ENCODE measurements at places on chromosomes 11 and 22.

GRCh38 chr22:19612866-19613572 lies 88.8 kb upstream of the CLDN5 start:
- no peak for DNase-seq

DNA sequence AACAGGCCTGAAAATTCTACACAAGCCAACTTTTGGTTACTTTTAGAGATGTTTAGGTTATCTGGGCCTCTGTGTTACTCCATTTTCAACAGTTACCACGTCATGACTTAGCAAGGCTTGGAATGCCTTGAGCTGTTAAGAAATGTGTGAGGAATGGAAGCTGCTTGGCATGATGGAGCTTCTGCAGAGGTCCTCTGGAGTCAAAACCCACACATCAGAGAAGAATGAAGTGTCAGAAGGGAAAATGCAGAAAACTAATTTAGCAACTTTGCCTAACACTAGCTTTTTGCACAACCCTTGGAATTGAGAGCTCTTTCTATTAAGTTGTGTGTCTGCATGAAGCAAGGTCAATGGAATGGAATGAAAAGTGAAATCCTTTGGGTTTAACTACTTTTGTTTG lies 27.4 kb downstream of the FAT3 start:
- DNase-seq: no peak

DNA sequence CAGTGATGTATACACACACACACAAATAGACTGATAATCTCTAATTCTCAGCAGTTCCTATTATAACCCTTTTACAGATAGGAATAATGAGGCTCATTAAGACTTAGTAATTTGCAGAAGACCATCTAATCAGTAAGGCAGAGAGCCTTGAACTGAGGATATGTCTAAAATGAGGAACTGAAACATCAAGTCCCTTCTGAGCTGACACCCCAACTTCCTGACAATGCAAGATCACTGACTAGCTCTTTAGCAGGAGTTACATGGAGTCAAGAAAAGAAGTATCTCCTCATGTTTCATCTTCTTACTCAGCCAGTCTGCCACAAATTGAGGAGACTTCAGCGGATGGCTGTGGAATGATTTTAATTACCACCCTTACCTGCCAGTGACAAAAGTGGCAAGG lies 193.0 kb downstream of the MSANTD4 start:
- DNase-seq: no peak

DNA sequence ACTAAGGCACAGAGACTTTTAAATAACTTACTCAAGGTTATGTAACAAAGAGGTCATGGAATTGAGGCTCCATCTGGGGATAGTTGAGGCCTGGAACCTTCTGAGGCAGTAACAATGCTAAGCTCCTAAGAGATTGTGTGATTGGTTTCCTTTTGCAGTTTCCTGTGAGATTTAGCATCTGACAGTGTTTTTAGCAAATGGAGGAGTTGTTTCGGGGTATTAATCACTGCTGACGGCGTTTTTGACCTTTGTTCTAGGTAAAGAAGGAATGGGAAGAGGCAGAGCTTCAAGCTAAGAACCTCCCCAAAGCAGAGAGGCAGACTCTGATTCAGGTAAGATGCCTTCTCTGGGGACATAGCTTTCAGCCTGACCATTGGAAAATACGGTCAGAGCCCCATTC lies 32.1 kb upstream of the ST14 start:
- no peak for DNase-seq

DNA sequence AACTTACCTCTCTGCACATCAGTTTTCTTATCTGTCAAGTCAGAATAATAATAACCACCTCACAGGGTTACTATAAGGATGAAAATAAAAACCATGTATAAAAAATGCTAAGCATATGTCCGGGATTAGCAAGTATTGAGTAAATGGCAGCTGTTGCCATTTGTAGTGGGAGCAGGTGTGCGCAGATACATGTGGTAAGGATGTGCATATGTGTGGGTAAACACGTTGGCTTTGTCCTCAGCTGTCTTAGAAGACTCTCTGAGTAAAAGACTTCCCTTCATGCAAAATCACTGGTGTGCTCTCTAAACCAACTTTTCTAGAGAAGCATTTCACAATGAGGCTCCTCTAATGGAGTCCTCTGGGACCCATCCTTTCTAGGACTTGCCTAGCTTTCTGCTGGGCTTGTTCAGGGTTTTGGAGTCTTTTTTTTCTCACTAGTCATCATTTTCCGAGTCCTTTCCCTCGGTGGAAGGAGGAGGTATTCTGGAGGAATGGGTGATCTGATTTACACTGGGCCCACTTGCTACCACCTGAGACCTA lies 62.4 kb downstream of the NELL1 start:
- DNase-seq: no peak

DNA sequence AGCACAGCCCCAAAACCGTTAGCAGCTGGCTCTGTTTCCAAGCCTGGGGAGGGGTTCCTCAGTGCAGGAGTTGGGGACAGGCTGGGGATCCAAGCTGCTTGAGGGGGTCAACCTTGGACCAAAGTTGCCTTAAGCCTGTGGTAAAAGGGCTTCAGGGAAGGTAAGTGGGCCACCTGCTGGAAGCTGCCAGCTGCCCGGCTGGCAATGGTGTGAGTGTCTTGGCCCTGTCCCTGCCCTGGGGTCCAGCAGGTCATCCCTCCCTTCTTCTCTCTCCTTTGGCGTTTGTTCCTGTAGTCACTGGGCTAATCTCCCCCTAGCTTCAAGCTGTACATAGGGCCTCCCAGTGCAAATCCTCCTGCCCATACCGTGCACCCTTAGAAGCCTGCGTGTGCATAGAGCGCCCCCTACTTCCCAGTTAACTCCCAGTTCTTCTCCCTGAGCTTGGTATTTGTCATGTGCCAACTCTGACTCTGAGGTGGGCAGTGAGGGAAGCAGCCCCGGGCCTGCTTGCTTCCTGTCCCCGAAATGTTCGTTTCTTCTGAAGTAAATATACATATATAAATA lies 4.4 kb downstream of the TMEM258 start:
- DNase-seq: no peak

DNA sequence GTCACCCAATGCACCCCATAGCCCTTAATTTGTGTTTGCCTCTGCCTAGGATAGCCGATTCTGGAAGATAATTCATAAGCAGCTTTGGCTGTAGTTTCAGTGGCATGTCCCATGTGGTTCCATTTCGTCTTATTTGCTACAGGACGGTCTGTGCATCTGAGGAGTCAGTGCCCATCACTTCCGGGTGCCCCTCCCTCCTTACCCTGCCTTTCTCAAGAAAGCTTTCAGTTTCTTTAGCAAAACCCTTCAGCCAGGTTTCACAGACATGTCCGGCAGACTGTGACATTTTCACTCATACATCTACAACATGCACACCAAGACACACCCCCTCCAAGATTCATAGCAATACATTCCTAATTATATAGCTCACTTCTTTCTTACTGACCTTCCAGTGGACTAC lies 14.3 kb downstream of the TP53AIP1 start:
- no peak for DNase-seq

DNA sequence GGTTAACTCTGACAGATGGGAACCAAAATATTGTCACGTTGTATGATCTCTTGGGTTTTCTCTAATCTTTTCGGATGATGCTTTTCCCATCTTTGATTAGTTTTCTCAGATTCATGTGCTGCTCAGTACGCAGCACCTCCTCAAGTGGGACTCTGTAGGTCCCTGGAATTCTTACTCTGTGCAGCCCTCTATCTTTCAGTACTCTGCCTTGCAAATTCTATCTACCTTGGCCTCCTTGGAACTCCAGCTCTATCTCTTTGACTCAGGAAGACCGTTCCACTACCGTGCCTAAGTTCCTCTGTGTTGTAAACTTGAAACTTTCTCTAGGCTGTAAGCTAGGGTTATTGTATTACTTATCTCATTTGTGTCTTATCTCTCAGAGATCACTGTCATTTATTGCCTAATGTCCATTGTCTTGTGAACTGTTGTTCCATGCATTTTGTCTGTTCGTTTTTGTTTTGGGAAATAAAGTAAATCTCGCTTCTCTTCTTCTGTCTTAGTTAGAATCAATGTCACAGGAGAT lies 20.1 kb upstream of the CHORDC1 start:
- DNase-seq: no peak

- DNase-seq: no peak
These were observed 93.8 kb downstream of the TRIM29 start for GRCh38 chr11:120044011-120044675.

- peak; percentile 57 for DNase-seq
These were observed 15.0 kb upstream of the SLC39A13 start for GRCh38 chr11:47393163-47394049.

DNA sequence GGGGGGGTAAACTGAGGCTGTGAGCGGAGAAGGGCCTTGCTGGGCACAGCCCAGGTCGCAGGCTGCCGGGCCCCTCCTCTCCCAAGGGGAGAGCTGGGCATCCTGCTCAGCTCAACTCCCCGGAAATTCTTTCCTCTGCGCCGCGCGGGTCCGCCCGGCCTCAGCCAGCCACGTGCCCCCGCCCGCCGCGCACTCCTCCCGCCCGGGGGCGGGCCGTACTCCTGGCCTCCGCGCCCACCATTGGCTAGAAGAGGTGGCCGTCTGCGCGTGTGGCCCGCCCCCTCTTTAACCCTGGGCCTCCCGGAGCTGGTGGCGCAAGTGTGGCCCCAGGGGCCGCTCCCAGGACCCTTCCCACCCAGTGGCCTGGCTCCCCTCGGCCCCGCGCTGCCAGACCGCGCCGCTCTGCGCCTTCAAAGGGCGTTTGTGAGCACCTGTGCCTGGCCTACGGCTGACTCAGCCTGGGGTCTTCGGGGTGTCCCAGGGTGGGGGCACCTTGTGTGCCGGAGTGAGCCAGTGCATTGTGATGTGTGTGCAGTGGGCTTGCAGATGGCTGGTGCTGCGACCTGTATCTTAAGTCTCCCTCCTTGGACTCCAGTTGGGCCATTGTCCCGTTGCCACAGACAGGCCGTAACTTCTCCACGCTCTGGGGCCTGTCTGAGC lies 2.0 kb downstream of the MRGPRF start:
- peak; percentile 37 for DNase-seq

- no peak for DNase-seq
These were observed 429.6 kb downstream of the METTL15 start for GRCh38 chr11:28537822-28538221.

DNA sequence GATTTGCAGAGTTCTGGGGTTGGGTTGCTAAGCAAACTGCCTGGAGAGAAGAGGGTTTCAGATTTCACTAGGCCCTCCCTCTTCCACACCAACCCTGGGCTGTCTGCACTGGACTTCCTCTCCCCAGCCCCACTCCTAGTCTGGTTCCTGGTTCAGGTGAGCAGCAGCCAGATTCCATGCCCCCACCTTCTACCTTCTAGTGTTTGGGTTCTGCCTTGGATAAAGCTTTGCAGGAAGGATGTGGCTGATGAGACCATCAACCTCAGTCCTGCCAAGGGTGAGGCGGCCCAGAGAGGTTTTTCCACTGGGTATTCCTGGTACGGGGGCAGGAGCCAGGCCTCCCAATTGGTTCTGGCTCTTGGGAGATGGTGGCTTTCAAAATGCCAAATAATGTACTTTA lies 68.3 kb downstream of the BCR start:
- no peak for DNase-seq

GRCh38 chr22:47161631-47162030 lies 399.2 kb downstream of the TBC1D22A start:
- peak; percentile 2 for DNase-seq

DNA sequence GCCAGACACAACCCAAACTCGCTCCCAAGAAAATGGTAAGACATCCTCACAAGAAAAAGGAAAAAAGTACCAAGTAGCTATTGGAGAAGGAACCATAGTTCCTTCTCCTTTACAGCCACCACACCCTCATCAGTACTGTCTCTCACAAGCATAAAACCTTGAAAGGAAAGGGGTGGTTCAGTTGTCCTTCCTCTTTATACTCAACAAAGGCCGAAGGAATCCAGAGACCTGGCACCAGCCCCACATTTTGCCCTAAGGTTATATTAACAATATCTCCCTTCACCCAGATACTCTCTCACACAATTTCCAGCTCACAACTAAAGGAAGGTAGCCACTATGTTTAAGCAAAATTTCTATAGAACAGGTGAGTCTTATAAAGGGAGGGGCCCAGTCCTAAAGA lies 8.5 kb downstream of the FHIP1B start:
- DNase-seq: no peak

DNA sequence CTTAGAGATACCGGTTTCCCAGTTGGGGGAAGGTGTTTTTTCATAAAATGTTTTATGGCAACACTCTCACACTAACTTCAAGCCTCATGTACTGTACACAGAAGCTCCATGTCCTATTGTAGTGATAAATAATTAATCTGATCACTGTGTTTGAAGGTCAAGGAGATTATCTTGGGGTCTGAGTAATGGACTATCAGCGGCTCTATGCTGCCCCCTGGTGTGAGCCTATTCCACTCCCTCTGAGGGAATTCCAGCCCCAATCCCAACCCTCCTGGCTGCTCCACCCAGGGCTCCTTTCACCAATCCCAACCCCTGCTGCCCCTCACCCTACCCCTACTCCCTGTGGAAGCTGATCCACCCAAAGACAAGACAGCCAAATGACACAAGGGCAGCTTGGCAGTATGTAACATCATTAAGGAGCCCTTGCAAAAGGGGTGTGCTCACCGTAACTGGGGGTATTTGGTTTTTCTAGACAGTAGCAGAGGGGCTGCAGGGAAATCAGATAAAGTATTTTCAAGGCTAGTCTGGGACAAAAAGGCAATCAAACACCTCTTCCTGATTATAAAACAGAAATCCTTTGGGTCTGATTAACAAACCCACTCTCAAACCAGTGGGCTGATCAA lies 22.3 kb downstream of the HPS4 start:
- peak; percentile 30 for DNase-seq

- DNase-seq: no peak
These were observed 45.9 kb downstream of the CHRDL2 start for GRCh38 chr11:74685338-74685737.

- DNase-seq: no peak
These were observed 379.3 kb downstream of the INSC start for GRCh38 chr11:15493921-15494620.

- no peak for DNase-seq
These were observed 9.5 kb upstream of the ADA2 start for GRCh38 chr22:17228725-17229126.

- no peak for DNase-seq
These were observed 788 bp downstream of the LIN7C start for GRCh38 chr11:27505781-27506180.
